ENCODE measurements at places on chromosomes 3 and 15.

DNA sequence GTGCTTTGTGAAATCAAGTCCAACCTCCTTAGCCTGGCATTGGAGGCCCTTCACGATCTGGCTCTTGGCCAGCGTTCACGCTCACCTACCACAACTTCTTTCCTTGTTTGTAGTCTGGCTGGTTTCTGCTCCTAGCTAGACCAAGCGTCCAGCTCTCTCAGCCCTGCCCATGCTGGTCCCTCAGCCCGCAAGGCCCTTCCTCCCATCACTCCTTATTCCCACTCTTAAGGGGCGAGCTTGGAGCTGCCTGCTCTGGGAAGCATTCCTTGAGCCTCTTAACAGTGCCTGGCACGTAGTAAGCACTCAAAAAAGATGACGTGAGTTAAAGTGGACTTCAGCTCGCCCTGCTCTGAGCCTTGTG is 8.7 kb downstream of the SLC6A6 start:
- DNase-seq, result no peak

DNA sequence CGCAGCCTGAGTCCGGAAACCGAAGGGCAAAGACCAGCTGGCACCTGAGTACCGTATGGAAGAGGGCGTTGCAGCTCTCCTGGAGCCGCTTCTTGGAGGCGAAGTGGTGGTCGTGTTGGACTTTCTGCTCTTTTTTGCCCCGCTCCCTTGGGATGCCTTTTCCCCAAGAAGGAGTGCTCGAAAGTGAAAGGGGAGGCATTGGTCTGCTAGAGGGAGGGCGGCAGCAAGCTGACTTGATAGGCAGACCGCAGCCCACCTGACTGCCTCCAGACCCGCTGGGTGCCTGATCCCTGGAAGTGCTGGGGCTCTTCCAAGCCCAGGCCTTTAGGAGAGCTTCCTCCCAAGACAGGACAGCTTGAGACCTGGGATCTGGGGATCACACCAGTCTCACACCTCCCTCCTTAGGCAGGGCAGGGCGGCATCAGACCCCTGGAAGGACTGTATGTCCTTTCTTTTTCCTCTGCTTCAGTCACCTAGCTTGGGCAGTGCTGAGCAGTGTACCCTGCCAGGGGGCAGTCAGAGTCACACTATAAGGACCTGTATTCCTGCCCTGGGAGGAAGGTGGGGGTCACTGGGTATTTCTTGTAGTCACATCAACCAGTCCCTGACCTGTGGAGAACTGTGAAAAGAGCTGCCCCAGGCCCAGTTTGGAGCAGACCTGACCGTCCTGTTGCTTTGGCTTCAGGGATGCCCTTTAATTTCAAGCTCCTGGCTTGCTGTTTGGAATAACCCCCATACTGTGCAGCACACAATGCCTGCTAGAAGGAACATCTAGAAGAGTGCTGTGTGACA is 2.1 kb downstream of the ACVR2B start:
- no peak for DNase-seq

DNA sequence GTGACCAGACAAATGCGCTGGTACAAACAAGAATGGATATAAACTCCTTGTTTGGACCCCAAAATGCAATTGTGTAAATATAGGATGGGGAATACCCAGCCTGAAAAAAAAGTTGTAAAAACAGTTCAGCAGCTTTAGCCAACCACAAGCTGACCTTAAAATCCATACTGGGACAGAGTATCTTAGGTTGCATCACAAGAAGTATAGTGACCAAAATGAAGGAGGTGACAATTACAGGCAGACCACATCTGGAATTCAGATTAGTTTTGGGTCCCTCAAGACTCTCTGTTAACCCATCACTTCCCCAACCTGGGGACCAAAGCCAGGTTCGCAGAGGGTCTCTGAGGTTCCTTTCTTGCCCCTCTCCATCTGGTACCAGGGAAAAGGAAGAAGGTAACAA is 115.9 kb upstream of the PRR20G start:
- DNase-seq, result no peak

GRCh38 chr15:48332642-48333034 is 1.4 kb downstream of the DUT start:
- no peak for DNase-seq

Measured in stimulated activated CD4-positive, alpha-beta T cell treated with anti-CD3 and anti-CD28 coated beads, Interleukin-1b, Interleukin-23, amount 100 ng/mL, for 1 hour (primary cell).